Stimulated activated CD4-positive, alpha-beta T cell treated with anti-CD3 and anti-CD28 coated beads, TNF-alpha, amount 100 ng/mL, for 48 hours (primary cell): ENCODE measurements at places on chromosomes 11 and 22.

DNA sequence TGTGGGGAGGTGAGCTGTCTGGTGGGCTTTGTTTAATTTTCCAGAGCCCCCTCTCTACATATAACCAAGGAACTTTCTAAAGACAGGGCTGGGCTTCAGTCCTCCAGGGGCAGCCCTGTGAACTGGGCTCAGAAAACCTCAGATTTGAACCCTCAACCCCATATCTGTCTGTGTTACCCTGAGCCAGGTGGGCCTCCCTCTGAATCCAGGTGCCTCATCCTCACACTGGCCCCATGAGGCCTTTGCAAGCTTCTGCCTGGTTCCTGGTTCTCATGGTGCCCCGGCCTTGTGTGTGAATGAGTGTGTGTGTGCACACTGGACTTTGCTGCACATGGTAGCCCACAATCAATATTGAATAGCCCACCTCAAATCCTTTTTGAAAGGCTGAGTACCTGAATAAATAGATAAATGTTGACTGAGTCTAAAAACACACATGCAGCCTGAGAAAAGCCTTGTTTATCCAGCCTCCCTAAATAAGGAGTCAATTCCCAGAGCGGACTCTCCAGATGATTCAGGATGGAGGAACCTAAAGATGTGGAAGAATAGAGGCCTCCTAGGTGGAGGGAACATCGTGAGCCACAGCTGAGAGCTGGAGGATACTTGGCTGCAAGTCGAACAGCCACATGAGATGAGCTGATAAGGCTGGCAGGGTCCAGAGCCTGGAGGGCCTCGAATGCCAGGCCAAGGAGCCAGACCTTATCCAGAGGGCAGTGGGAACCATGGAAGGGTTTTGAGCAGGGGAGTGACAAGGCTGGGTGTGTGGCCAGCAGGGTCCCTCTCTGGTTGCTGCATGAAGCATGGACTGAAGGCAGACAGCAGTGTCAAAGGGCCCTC lies 28.1 kb upstream of the P2RY2 start:
- no peak for DNase-seq

DNA sequence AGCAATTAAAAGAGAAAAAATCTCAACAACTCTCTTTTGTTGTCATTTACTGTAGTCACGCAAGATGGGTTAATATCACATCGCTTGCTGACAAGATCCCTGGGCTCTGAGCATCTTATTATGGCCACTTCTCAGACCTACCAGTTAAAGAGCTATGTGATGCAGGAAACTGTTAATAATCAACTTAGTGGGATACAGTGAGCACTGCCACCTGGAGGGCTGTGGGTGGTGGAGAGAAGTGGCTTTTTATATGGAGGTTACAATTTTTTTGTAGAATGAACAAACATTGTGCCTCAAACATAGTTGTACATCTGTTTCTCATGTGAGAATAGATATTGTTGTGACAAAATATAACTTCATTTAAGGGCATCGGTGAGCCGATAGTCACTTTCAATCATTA lies 181.0 kb downstream of the TENM4 start:
- DNase-seq: no peak

DNA sequence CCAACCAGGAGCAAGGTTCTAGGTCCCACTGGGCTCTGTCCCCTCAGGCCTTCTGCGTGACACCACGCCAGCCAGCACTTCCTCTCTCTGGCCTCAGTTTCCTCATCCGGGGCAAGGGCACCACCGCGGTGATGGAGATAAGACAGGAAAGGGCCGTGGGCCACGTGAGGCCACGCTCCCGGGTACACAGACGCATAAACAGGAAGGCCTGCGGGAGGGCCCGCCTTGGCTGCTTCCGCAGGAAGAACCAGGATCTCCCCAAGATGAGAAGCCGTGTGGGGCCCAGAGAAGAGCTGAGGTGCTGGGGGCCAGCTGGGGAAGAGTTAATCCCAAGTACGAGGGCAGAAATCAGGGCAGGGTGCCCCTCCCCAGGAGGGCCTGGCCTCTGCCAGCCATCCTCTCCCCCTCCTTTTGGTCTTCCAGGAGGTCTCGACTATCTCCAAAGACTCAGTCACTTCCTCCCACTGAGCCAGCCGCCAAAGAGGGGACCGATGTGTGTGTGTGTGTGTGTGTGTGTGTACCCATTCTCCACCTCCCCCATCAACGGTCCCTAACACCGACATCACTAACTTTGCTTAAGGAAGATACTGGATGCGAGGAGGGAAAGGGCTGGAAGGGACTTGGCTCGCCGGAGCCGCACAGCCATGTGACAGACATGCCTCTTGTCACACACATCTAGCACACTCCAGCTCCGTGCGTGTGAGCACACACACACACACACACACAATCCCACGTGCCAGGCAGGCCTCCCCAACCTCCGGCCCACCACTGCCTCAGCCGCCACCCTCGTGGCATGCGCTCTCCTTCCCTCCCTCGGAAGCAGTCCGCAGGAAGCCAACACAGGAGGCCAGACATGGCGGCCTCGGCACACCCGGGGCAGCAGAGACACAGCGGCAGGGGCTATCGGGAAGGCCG lies 1.4 kb downstream of the MFNG start:
- peak; percentile 62 for DNase-seq

DNA sequence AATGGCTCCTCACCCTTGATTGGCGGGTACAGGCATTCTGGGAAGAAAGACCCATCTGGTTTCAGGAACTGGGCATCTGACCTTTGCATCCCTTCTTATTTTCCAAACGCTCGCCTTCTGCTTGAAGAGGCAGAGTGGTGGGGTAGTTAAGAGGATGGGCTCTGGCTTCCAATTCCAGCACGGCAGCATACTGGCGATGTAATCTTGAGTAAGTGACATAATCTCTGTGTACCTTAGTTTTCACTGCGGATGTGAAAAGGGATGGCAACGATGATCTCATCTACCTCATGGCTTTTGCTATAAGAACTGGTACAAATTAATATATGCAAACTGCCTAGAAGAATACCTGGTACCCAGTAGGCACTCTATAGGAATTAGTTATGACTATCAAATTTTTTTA lies 10.0 kb upstream of the TIMP3 start:
- no peak for DNase-seq

GRCh38 chr11:27908621-27909020 lies 199.3 kb downstream of the KIF18A start:
- DNase-seq: no peak

GRCh38 chr11:130418210-130418609 lies 10.2 kb downstream of the ADAMTS8 start:
- DNase-seq: no peak

GRCh38 chr11:46006418-46007070 lies 84.1 kb downstream of the LARGE2 start:
- no peak for DNase-seq

- DNase-seq: no peak
Measured at GRCh38 chr11:79396674-79397073, 44.2 kb downstream of the TENM4 start.

DNA sequence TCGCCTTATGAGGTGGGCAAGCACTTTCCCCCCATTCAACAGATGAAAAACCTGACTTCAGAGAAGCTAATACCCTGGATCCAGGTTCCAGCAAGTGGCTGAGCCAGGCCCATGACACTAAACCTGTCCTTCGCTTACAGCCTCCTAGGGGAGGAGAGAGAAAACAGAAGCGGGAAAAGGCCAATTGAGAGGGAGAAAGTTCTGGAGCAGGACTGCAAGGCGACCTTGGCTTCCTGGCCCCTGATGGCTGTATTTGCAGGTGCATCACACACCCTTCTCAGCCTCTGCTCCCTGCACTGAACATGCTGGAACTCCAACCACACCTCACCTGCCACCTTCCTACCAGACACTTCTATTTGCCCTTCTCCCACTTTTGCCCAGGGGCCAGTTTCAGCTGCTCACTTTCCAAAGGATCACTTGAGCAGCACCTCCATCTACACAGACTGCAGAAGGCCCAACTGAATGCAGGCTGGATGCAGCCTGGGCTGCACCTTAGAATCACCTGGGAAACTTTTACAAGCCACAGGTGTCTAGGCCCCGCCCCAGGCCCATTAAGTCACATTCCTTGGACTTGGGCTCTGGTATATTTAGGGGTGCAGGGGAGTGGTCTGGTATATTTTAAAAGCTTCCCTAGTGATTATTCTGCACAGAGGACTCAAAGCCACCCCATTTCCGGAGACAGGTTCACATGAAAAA lies 14.3 kb upstream of the ADA2 start:
- no peak for DNase-seq

- no peak for DNase-seq
Measured at GRCh38 chr22:38211556-38211955, 9.8 kb downstream of the MAFF start.

DNA sequence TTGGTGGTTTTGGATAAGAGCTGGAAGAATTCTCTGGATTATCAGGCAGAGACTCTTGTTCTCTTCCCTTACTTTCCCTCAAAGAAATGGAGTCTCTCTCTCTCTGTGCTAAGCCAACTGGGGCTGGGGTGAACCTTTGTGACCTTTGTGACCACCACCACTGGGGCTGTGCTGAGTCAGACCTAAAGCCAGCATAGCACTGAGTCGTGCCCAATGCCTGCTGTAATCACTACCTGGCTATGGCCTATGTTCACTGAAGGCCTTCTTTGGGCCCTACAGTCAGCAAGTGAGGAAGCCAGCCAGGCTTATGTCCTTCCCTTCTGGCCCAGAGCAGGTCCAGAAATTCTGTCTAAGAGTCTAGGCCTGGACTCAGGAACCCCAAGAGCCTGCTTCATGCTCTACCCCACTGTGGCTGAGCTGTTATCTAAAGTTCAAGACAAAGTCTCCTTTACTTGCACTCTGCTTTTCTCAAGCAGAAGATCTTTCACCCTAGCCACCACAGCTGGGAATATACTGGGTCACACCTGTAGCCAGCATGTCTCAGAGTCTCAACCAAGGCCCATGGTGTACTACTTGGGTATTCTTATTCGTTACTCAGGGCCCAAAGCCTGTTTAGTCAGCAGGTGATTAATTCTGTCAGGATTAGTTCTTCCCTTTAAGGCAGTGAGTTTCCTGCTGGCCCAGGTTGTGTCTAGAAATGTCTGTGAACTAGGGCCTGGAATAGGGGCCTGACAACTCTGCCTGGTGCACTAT lies 86.0 kb downstream of the EHF start:
- DNase-seq: no peak

GRCh38 chr22:30978304-30978962 lies 9.4 kb downstream of the TUG1 start:
- no peak for DNase-seq

GRCh38 chr11:128420951-128421350 lies 166.4 kb downstream of the ETS1 start:
- DNase-seq: no peak

- no peak for DNase-seq
Measured at GRCh38 chr11:65590240-65590738, 5.3 kb downstream of the KCNK7 start.

- no peak for DNase-seq
Measured at GRCh38 chr11:108873941-108874340, 209.1 kb downstream of the DDX10 start.

DNA sequence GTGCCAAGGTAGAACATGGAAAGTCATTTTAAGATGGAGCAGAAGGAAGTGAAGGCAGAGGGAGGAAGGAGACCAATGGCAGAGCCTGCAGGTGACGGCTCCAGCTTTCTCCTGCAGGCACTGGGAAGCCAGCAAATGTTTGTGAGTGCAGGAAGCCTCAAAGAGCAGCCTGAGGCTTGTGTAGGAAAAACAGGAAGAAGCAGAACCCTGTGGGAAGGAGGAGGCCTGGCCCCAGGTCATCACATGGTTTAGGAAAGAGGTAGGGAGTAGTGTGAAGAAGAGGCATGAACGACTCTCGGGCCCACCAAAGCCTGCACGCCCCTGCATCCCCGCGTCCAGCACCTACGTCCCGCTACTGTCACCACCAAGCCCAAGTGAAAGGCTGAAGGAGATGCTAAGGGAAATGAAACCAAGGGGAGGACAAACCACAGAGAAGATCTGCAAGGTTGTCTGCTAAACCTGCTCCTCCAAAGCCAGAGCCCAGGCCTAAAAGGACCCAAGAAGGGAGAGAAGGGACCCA lies 151.5 kb downstream of the CHST1 start:
- no peak for DNase-seq

- DNase-seq: no peak
Measured at GRCh38 chr11:96567667-96568066, 177.9 kb downstream of the JRKL start.

GRCh38 chr11:120241277-120241676 lies 1.3 kb downstream of the POU2F3 start:
- DNase-seq: no peak

DNA sequence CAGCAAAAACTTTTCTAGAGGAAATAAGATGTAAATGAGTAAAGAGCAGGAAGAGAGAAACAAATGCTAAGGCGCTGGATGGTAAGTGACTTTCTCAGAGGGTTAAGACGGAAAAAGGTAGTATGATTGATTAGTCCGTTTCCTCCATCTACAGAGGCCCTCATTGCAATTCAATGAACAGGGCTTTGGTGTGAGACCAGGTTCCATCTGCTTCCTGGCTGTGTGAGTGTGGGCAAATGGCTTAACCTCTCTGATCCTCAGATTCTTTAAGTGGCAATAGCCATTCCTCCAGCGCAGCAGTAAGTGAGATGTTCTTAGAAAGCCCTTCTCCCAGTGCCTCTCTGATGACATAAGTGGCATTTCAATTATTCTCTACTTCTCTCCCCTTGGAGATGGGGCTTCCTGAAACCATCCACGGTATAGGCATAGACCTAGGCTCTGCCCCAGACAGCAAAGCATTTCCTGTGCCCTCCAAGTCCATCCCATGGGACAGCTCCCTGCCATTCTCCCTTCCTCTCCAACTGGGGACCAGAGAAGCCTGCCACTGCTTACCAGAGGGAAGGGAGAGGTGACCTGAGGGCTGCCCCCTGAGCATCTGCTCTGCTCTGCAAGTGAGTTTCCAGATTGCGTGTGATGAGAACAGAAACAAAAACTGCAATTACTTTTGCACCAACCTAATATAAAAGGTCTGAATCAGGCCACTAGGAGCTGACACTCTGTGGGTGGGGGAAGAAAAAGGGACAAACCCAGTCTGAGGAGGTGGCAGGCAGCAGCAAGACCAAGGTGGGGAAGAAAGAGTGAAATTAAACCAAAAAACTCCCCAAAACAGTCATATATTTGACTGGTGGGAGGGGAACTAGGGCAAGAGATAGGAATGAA lies 12.7 kb upstream of the CD44 start:
- no peak for DNase-seq

GRCh38 chr11:31996159-31996881 lies 94.6 kb upstream of the RCN1 start:
- DNase-seq: no peak

- no peak for DNase-seq
Measured at GRCh38 chr11:79902493-79902892, 461.7 kb upstream of the TENM4 start.

DNA sequence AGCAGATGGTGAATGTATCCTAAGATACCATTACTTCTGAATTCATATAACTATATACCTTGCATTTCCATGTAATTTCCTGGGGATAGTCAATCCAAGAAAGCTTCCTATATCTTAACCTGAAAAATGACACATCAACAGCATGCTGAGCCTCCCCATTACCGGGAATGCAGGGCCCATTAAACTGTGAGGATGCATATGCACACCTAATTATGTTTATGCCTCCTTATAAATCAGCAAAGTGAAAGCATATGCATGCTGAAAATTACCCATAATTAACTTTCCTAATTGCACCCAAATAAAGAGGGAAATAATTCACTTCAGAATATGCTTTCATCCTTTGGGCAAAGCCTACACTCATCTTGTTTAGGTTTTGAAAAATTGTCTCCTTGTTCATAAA lies 663.0 kb downstream of the KCNA4 start:
- no peak for DNase-seq
